ENCODE measurements at places on chromosomes 13 and 19. TPM values are rescaled to one million over a fixed set of nuclear protein-coding genes. Genes with fewer than 3 reads are reported as not detected.

TMEM205 gene
- total RNA-seq, result 35.1 TPM

MYADM gene
- 109 TPM for total RNA-seq

ZNF558 gene
- total RNA-seq, result 25.0 TPM

PNMA8B gene
- 0.05 TPM for total RNA-seq

ARL11 gene
- 0.81 TPM for total RNA-seq

JSRP1 gene
- total RNA-seq, result 0.73 TPM

SPACA4 gene
- not detected for total RNA-seq

CYP4F11 gene
- total RNA-seq, result not detected

B9D2 gene
- 11.2 TPM for total RNA-seq

ZNF600 gene
- 17.5 TPM for total RNA-seq

OLFM2 gene
- 9.7 TPM for total RNA-seq

NKPD1 gene
- total RNA-seq, result 0.10 TPM

IFNL1 gene
- 0.38 TPM for total RNA-seq

SLC25A41 gene
- not detected for total RNA-seq

SYCN gene
- total RNA-seq, result not detected

ANKLE1 gene
- total RNA-seq, result 7.6 TPM

RNF113B gene
- not detected for total RNA-seq

CGB3 gene
- not detected for total RNA-seq

UPK1A gene
- 0.86 TPM for total RNA-seq

ZNF283 gene
- total RNA-seq, result 6.8 TPM

VSTM1 gene
- not detected for total RNA-seq

F10 gene
- total RNA-seq, result not detected

All from activated CD4-positive, alpha-beta memory T cell treated with anti-CD3 and anti-CD28 coated beads, Interleukin-2, amount 10 ng/mL, durations not matched to agents 7 days and 5 days (primary cell).